ENCODE measurements at places on chromosomes 16 and 17. TPM values are rescaled to one million over a fixed set of nuclear protein-coding genes. Genes with fewer than 3 reads are reported as not detected.

The KRT14 gene
- total RNA-seq = 0.18 TPM

The FLCN gene
- total RNA-seq = 40.3 TPM

The SBK1 gene
- 0.04 TPM for total RNA-seq

The MPV17L gene
- total RNA-seq = 0.39 TPM

The GRIN2A gene
- total RNA-seq = not detected

The CCL17 gene
- total RNA-seq = not detected

The NPTX1 gene
- total RNA-seq = 0.07 TPM

The KCNJ18 gene
- total RNA-seq = not detected

The CCT6B gene
- total RNA-seq = 0.59 TPM

The TPSD1 gene
- total RNA-seq = not detected

The TMC7 gene
- 3.3 TPM for total RNA-seq

The OR4D1 gene
- total RNA-seq = not detected

The PIK3R6 gene
- not detected for total RNA-seq

The GNG13 gene
- not detected for total RNA-seq

The ZSCAN10 gene
- not detected for total RNA-seq

The CD300H gene
- not detected for total RNA-seq

The OR4D2 gene
- total RNA-seq = not detected

The MT4 gene
- total RNA-seq = not detected

The KRTAP9-4 gene
- total RNA-seq = not detected

The DNAI2 gene
- not detected for total RNA-seq

The DHRS7C gene
- total RNA-seq = not detected

The ASPHD1 gene
- 1.3 TPM for total RNA-seq

The SLC43A2 gene
- 29.5 TPM for total RNA-seq

The PRRT2 gene
- total RNA-seq = 0.71 TPM

The ARHGDIG gene
- total RNA-seq = 12.3 TPM

The MIEF2 gene
- 16.7 TPM for total RNA-seq

The SLFN12L gene
- 0.07 TPM for total RNA-seq

The CLEC18A gene
- 0.13 TPM for total RNA-seq

The TBC1D24 gene
- 12.8 TPM for total RNA-seq

The TBC1D3I gene
- 0.14 TPM for total RNA-seq

The IL17C gene
- not detected for total RNA-seq

The ADORA2B gene
- total RNA-seq = 8.0 TPM

The TBKBP1 gene
- total RNA-seq = 10.4 TPM

The TMEM106A gene
- 2.7 TPM for total RNA-seq

The CNTD1 gene
- 0.04 TPM for total RNA-seq

The KRT37 gene
- not detected for total RNA-seq

The FOXC2 gene
- total RNA-seq = 2.3 TPM

The TBX21 gene
- not detected for total RNA-seq

The PNMT gene
- not detected for total RNA-seq

The C16orf74 gene
- total RNA-seq = 40.8 TPM

The KRTAP17-1 gene
- total RNA-seq = not detected

The CHST6 gene
- 1.5 TPM for total RNA-seq

The ACOX1 gene
- 75.8 TPM for total RNA-seq

The CACNG5 gene
- total RNA-seq = not detected

The ZNF48 gene
- total RNA-seq = 15.6 TPM

The KCNJ2 gene
- total RNA-seq = 33.3 TPM

The CCL2 gene
- 135 TPM for total RNA-seq

The PRCD gene
- total RNA-seq = 0.35 TPM

The NPIPA8 gene
- total RNA-seq = not detected

The CMTM4 gene
- total RNA-seq = 8.5 TPM

The C1QTNF1 gene
- total RNA-seq = 20.2 TPM

The NOXO1 gene
- 0.13 TPM for total RNA-seq

Data from pulmonary artery endothelial cell (primary cell).